CD4-positive, alpha-beta T cell treated with Interferon alpha-2 for 1 hour (primary cell): ENCODE measurements at places on chromosomes 3 and 15.
A peak's percentile ranks its signal among the peaks of the same experiment; 100 is the strongest.

DNA sequence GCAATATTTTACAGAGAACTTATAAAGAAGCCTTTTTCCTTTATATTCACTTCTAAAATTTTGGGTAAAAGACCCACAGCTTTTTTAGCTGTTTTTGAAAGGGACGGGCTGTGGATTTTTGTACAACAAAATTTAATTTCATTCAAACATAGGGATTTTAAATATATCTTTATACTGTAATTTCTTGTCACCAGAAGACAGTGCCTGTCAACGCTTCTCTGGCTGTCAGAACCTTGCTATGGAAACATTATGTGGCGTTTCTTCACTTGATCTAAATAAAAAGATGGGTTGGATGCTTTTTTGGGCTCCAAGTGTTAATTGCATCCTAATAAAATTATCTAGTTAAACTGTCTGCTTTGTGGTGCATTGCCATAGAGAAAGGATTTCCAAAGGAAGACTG lies 635.6 kb upstream of the ALCAM start:
- no peak for DNase-seq

GRCh38 chr3:121786485-121786884 lies 36.9 kb upstream of the GOLGB1 start:
- DNase-seq: no peak

GRCh38 chr3:127804141-127804540 lies 18.2 kb downstream of the MGLL start:
- no peak for DNase-seq

DNA sequence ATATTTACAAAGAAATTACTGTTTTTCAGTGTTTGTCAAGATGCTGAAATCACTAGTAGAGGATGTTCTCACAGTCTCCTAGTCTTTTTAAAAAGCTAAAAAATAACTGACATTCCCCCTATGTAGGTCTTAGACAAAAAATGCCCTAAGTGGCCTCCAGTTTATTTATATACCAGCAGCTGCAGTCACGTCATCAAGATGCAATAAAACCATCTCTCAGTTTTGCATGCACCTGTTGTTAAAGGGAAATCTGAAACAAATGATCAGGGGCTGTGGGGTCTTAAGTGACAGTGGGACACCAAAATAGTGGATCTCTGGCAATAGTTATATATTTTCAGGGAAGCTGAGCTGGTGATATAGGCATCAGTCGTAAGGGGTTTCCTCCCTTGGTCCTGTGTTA lies 146.5 kb upstream of the ARPP21 start:
- DNase-seq: no peak

- DNase-seq: no peak
Measured at GRCh38 chr3:28940994-28941393, 339.9 kb upstream of the RBMS3 start.

GRCh38 chr3:48238531-48239085 lies 2.3 kb upstream of the ZNF589 start:
- no peak for DNase-seq

DNA sequence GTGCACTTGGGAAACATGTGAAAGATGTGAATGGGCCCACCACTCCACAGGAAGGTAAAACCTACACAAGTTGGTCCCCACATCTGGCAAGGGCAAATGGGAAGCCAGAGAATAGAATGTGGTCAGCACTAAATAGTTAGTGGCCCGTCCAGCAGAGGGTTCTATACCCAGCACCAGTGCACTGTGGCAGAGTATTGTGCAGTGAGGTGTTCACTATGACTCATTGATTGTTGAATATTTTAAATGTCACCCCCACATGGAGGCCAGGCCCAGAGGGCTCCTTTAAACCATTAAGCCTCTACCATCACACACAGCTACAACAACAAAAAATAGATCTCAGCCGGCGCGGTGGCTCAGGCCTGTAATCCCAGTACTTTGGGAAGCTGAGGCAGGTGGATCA lies 11.7 kb downstream of the FRMD5 start:
- no peak for DNase-seq

GRCh38 chr3:144552346-144553057 lies 580.9 kb downstream of the DIPK2A start:
- DNase-seq: no peak

- no peak for DNase-seq
Measured at GRCh38 chr15:54605556-54605955, 591.2 kb downstream of the RSL24D1 start.

DNA sequence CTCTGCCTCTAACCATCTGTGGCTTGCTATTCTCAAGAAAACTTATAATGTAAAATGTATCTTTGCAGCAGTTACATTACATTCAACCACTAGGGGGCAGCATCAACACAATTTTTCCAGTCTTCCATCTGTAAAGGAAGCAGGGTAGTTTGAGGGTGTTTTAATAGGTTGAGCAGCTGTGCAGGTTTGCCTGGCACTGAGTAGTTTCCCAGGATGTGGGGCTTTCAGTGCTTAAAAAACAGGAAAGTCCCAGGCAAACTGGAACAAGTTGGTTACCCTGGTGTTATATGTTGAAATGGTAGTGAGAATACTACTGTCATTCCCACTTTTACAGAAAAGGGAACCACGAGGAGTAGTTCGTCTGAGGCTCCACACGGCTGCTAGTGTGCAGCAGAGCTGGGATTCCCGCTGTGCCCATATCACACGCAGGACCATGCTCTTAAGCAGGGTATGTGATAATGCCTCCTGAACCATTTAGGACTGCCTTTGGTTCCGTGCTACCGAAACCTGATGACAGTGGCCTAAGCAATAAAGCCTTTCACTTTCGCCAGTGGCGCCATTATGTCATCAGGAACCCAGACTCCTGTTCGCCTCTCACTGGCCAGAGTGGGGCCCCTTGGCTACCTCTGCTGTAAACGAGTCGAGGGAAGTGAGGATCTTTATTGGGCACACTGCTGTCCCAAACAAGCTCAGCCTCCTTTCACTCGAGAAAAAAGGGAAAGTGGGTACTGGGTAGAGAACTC lies 64.7 kb upstream of the ZBTB38 start:
- DNase-seq: peak; percentile 86

GRCh38 chr3:179072100-179072438 lies 460 bp upstream of the ZMAT3 start:
- DNase-seq: peak; percentile 28

DNA sequence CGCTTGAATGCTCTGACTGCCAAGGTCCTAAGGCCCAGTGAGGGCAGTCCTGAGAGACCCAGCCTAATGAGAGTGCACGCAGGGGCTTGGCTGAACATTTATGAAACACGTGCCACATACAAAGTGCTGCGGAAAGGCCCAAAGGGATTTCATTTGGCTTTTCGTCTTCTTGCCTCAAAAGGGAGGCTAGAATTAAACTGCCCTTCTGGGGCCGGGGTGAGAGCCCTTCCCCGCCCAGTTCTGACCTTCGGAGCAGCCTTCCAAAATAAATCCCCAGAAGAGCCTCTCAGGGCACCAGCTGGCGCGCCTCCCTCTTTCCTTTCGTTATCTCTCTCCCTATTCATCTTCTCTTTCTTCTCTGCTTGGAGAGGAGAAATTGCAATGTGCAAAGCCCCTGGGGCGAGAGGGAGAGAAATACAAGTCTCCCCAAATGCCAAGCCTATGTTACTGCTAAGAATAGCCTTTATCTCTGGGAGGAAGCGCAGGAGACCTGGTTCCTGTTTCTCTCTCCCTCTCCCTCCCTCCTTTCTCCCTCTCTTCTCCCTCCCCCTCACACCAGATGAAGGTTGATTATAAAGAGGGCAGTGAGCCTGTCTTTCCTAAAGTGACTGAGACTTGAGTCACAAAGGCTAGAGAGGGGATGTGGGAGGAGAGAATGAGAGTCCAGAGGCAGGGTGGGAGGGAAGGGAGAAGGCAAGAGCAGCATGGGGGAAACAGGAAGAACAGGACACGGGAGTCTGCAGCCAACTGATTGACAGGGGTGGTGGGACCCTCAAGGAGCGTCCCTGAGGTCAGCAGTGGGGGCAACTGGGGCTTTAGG lies 36.7 kb upstream of the NDUFB4 start:
- DNase-seq: no peak

- DNase-seq: no peak
Measured at GRCh38 chr15:88624971-88625490, 3.9 kb downstream of the AEN start.

GRCh38 chr15:85622221-85622831 lies 172.4 kb downstream of the KLHL25 start:
- no peak for DNase-seq

DNA sequence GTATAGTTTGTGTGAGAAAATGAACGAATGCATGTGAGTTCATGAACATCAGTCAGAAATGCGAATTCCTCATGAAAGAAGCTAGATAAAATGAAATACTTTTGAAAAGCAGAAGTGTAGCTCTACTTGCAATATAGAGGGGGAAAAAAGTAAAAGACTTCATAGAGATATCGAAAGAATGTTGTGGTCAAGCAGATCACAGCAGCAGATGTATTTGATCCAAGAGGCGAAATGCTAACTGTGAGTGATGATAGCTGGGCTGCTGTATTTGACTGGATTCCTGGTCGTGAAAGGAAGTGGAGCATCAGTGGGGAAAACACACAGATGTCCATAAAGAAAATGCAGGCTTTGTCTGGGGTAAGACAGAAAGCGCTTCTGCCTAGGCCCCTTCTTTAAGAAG lies 112.4 kb downstream of the ADAMTSL3 start:
- DNase-seq: no peak

DNA sequence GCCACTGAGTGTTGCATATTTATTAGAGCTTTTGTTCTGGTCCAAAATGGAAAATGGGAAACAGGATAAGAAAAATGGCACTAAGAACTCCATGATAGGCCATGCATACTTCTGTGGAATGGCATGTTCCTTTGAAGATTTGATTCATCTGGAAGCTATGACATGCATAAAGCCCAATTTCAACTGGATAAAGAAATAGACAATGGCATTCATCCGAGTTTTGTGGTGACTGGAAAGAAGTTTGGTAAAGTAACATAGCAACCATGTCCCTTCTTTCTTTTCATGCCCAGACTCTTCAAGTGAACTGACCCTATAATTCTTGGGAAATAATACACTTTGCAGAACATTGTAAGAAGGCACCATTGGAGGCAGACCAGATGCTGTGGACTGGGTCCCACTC lies 368.4 kb upstream of the IL12A start:
- DNase-seq: no peak

GRCh38 chr15:78991476-78991875 lies 46.6 kb upstream of the CTSH start:
- no peak for DNase-seq

DNA sequence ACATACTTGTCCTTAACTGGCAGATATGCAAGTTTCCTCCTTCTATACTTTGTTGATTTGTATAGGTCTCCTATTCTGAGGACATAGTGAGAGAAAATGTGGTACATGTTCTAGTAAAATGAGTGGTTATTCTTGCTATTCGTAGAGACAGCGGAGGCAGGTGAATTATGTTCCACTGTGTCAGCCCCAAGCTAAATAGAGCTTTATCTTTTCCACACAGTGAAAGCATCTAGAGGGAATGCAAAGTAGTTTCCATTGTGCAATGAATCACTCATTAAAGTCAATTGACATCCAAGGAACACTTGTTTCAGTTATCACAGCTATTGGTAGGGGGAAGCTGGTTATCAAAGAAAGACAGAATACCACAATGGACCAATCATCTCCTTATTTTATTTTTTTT lies 262.4 kb downstream of the NLGN1 start:
- DNase-seq: no peak

DNA sequence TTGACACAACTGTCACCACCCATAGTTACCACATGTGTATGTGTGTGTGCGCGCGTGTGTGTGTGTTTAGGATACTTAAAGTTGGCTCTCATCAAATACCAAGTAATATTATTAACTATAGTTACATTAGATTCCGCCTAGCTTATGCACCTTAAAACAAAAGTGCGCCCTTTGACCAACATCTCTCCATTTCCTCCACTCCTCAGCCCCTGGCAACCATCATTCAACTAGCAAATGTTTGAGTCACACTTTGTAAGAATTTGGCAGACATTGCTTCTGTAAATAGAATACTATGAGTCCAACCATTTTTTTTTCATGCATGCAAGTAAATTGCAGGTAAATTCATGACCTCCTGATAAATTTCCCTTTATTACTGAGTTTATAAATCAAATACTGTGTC lies 169.3 kb downstream of the GBE1 start:
- no peak for DNase-seq

- DNase-seq: no peak
Measured at GRCh38 chr3:140816372-140817195, 125.1 kb upstream of the SLC25A36 start.

DNA sequence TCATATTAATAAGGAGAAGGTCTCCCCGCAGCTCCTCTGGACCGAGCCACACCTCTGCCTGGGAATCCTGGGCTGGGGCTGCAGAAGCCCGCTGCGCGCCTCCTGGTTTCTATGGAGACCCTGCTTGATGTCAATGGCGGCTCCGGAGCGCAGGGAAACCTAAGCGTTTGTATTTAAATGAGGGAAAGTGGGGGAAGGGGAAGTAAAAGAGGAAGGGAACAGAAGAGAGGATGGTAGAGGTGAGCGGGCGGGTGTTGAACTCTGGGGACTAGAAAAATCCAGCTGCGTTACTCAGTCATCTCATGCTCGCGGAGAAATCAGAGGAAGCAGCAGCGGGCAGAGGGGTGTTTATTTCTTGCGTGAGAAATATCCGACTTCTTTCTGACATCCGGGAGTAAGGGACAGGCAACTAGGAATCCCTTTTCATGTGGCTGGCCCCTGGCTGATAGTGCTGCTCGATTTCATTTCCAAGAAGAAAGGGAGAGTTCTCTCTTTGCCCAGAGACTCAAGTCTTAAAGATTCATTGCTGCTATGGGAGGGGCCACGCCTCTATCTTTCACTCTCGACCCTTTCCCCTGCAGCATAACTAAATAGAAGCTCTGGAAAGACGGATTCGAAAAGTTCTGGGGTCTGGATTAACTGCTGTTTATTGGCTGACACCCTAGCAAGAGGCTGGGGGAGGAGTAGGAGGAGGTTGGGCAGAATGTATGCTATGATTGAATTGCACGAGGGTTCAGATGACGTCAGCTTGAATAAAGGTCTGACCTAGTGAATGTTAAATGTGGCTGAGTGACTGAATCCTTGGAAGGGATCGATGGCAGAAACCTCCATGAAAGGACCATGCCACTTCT lies 110.5 kb upstream of the GAP43 start:
- no peak for DNase-seq

DNA sequence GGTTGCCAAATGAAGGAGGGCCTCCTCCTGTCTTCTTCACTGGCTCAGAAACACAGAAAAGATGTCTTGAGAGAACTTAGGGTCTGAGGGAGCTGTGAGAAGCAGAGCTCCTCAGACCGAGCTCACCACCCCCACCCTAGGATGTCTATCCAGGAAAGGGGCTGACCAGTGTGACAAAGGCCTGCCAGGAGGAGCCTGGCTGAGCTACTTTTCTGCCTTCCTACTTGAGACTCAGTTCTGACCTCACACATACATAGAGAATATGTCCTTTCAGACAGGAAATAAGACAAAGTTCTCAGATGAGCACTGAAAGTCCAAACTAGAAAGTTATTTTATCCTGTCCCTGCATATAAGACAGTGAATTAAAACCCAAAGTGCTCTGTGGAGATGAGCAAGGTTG lies 54.5 kb downstream of the KIF9 start:
- DNase-seq: no peak

GRCh38 chr3:2172561-2173171 lies 74.0 kb downstream of the CNTN4 start:
- DNase-seq: no peak

- no peak for DNase-seq
Measured at GRCh38 chr3:100615684-100616083, 6.3 kb downstream of the ADGRG7 start.
